Naive thymus-derived CD8-positive, alpha-beta T cell (primary cell): ENCODE measurements at places on chromosomes 1 and 21.

DNA sequence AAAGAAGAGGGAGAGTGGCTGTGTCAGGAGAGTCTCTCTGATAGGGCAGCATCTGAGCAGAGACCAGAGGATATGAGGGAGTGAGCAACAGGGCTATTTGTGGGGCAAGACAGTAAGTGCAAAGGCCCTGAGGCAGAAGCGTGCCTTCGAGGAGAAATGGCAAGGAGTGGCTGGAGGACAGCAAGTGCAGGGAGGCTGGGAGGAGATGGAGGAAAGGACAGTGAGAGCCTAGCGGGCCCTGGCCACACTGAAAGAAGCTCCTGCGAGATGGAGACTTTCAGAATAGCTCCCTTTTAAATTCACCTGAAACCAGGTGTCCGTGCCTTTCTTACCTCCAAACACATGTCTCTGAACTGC is 25.2 kb downstream of the EXOC8 start:
- DNase-seq = no peak

DNA sequence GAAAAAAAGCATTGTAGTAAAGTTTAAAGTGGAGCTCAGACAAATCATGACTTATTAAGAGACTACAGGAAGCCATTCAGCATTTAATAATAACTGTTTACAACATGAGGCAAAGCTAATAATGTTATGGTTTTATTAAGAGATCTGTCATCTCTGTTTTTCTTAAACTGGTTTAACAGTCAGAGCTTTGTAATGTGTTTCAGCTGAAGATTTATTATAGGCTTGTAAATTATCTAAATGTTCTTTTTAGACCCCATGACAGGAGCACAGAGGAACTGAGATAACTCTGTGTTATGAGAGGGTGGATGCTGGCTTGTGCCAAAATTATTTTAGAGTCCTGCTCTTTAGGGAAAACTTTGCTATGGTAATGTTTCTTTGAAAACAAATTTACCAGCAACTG is 38.0 kb upstream of the RWDD3 start:
- DNase-seq = no peak

DNA sequence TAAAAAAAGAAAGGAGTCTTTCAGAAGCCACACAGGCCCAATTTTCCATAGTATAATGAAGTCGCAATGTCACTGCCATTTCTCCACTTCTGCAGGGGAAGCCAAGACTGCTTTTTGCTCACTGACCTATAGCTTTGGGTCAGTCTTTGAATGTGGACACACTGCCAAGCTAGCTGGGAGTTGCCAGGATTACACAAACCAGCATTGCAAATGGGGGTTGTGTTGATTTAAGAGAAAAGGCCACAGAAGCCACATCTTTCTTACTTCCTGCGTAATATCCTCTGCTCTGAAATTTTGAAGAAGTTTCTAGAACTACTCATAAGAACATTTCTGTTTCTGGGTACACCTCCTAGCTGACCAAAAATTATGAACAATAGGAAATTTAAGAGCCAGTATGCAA is 45.8 kb upstream of the SAMSN1 start:
- DNase-seq = no peak

DNA sequence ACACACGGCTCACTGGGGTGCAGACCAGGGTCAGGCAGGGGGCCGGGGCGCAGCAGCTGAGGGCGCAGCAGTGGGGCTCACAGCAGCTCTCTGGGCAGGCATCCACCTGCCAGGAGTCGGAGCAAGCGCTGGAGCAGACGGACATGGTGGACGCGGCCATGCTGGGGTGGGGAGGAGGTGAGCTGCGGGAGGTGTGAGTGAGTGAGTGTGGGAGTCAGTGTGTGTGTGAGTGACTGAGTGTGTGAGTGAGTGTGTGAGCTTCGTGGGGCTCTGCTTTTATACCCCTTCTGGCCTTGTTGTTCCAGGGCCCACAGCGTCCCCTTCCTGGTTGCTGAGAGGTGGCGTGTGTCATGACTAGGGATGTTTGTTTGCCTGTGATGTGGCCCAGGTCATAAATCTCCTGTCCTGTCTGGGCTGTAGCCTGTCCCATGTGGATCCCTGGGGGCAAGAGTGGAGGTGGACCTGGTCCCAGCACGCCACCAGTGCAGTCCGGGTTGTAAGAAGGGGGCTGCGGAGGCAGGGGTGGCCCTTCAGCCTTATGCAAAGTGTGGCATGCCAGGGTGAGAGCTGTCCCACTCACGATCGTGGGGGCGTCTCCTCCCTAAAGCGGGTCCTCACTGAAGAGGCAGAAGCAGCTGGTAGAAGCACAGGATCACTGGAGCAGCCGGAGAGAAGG is at the start of gene KRTAP10-1:
KRTAP10-1 (minus strand) TSS at position 205 of the 676 bp plus-strand sequence; CDS start at position 160, 45 bp downstream.
- DNase-seq = no peak

GRCh38 chr1:88984569-88984968 is 7.9 kb downstream of the KYAT3 start:
- DNase-seq = no peak

DNA sequence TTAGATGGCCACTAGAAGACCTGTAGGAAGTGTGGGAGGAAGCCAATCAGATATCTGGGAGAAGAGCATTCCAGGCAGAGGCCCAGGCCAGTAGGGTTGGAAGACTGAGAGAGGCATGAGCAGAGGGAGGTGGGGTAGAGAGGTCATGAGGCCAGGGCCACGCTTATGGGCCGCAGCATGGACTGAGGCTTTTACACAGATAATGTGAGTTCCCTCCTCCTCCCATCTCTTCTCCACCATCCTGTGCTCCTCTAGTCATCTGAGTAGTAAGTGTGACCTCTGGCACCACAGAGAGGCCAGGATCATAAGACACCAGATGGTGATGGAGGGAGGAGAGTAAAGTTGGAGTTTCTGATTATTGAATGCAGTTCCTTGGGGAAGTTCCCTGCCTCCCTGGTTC is 17.1 kb downstream of the TTC22 start:
- DNase-seq = no peak

DNA sequence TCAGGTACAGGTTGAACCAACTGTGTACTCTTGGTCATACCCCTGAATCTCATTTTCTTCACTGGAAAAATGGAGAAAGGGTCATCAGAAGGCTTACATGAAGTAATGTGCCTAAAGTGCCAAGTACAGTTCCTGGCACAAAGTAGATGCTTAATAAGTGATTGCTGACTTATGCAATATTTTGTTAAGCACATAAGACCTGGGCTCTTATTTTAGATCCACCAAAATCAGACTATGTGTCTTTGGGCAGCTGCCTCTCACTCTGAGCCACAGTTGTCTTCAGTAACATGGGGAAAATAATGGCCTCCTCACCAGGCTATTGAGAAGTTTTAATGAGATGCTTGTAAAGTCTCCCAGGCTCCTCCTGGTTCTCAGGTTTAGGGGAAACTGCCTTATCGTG is 74.3 kb upstream of the TRABD2B start:
- no peak for DNase-seq

- DNase-seq = no peak
Observed at GRCh38 chr1:1058088-1058905, 15.8 kb downstream of the RNF223 start.

DNA sequence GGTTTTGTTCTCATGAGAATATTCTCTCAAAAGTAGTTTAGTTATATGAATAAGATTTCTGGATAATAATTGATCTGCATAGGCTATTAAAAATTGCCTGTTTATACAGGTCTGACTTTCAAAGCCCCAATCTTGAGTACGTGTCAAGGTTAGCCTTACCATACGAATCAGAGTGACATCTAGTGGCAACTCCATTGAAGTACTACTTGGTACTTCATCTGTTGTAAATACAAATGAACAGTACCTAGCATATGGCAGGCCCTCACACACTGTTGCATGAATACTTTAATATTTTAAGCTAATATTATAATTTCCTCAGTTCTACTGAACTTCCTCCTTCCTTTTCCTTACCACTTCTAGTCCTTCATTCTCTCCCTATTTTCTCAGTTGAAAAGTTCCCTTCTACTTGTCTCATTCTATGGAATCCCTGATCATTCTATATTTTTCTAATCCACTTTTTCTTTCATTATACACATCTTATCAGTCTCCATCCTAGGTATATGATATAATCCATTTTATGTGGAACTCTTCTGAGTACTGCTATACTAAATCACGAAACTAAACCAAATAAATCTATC is 101.2 kb downstream of the AKT3 start:
- DNase-seq = no peak

GRCh38 chr1:54475946-54476516 is 69.8 kb upstream of the SSBP3 start:
- DNase-seq = no peak

DNA sequence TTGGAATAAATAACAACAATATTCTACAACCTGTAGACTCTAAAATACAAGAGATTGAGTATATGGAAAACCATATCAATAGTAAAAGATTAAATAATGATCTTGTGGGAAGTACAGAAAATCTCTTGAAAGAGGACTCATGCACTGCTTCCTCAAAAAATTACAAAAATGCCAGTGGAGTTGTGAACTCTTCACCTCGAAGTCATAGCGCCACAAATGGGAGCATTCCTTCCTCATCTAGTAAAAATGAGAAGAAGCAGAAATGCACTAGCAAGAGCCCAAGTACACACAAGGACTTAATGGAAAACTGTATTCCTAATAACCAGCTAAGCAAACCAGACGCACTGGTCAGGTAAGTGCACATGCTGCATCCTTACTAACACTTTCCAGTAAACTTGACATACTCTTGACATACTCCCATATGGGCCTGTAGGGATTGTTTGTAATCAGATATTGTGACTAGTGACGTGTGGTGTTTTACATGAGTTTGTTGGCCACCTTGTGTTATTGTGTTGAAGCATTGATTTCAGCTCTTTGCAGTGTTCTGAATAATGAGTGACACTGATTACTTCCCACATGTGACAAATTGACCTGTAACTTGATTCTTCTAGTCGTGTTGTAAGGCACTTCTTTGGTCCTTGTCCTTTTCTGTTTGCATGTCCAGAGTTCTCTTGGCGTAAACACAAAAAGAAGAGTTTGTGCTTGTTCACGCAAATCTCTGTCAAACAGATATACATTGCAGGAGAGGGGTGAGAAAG is 28.0 kb downstream of the MACO1 start:
- no peak for DNase-seq

GRCh38 chr21:23822760-23823159 is 1784.5 kb downstream of the MRPL39 start:
- no peak for DNase-seq

DNA sequence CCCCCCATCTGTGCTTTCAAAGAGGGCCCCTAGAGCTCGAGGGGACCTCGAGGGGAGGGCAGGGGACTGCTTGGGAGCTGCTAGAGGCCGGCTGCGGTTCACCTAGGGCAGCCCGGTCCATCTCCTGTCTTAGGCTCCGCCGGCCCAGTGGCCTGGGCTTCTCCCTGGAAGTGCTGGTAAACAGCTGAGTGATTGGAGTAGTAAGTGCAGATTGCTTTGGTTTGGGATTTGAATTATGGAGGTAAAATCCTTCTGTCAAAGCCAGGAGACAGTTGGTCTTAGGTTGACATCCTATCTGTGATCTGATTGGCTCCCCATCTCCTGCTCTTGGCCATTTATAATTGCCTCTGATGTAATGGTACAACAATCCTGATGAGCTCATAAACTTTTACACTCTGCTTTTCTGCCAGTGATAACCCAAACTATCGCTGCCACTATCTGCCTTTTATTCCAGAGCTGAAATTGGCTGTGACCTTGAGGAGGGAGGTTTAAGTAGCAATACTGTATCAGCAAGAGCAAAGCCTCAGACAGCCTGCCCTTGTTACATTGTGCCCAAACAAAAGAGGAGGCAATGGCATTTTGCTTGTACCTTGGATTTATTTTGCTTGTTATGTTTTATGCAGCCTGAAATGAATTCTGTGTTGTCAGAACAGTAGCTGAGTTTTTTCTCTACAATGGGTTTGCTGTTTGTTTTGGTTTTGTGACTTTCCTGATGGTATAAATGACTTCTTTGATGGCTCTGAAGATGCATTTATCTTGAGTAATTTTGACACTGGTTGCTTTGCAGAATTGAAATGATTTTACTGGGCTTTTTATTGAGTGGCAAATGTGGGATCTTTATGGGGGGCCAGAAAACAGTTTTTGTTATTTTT is 2.4 kb downstream of the ARID1A start:
- peak; percentile 64 for DNase-seq

DNA sequence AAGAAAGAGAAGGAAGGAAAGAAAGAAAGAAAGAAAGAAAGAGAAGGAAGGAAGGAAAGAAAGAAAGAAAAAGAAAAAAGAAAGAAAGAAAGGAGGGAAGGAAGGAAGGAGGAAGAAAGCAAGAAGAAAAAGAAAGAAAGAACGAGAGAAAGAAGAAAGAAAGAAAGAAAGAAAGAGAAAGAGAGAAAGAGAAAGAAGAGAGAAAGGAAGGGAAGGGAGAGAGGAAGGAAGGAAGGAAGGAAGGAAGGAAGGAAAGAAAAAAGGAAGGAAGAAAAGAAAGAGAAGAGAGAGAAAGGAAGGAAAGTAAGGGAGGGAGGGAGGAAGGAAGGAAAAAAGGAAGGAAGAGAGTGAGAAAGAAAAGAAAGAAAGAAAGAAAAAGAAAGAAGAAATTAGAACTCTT is 95.4 kb upstream of the ZNF281 start:
- DNase-seq = no peak

DNA sequence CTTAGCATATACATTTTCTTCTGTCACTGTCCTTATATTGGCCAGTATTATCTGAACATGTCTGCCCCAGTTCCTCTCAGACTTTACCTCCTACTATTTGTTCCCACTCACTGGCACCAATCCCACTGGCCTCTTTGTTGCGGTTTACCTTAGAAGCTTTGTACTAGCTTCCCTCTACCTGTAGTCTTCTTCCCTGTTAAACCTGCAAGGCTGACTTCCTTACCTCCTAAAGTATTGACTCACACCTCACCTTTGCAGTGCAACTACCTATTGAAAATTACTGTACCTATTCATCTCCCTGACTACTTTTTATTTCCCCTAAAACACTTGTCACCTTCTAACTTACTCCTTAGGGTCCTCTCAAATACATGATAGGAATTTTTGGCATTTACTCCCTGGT is 111.1 kb downstream of the CLEC20A start:
- DNase-seq = no peak

- DNase-seq = no peak
Observed at GRCh38 chr21:28358170-28358569, 634.5 kb downstream of the LTN1 start.

DNA sequence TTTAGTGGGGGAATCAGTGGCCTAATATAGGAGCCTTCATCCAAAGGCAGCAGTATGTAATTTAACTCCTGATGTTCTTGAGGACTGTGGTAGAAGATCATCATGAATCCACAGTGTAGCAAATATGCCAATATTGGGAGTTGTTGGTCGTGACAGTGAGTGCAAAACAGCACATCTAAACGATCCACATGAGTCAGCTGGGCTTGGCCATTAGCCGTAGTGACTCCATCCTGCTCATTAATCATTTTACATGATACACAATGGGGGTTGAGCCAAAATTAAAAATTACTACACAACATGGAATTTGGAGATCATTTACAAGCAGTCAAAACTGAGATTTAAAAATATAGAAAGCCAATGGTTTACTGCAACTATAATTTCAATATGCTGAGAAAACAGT is 653.9 kb upstream of the CAMK1G start:
- no peak for DNase-seq

GRCh38 chr1:170356585-170356984 is 175.4 kb upstream of the GORAB start:
- DNase-seq = no peak

GRCh38 chr1:199449221-199449620 is 578.3 kb upstream of the NR5A2 start:
- no peak for DNase-seq
